ENCODE measurements at places on chromosomes 12 and 14.

DNA sequence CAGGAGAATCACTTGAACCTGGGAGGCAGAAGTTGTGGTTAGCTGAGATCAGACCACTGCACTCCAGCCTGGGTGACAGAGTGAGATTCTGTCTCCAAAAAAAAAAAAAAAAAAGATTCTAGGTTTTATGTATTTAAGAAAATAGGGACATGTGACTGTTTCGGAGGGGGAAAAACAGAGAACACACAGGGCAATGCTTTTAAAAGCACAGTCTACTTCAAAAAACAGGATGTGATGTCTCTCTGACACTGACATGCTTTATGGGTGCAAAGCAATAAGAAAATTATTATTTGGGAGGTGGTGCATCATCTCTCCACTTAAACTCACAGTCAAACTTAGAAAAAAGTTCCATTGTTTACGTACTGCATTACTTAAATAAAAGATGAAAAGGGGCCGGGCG, 28.7 kb downstream of the CLIP1 start:
- no peak for DNase-seq

- no peak for DNase-seq
Observed at GRCh38 chr14:92760524-92760805, 12.0 kb upstream of the LGMN start.

GRCh38 chr12:30925607-30926242, 823 bp upstream of the TSPAN11 start:
- no peak for DNase-seq

GRCh38 chr12:17151917-17152316, 546.0 kb upstream of the LMO3 start:
- no peak for DNase-seq

- no peak for DNase-seq
Observed at GRCh38 chr14:93032421-93032936, 83.2 kb downstream of the ITPK1 start.

DNA sequence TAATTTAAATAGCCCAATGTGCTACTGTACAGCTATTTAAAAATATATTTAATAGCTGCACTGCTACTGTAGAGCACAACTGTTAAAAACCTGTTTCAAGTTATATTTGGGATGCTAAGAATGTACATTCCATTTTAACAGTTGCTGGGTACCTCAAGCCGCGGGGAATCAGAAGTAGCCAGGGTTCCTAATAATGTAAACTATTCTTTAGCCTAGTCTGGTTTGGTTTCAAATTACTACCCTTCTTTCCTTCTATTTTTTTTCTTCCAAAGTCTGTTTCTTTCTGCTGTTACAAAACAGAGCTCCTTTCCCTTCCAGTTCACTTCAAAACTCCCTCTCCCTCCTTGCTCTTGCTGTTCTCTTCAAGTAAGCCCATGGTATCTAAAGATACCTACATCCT, 21.3 kb downstream of the SCAF11 start:
- DNase-seq, result no peak

DNA sequence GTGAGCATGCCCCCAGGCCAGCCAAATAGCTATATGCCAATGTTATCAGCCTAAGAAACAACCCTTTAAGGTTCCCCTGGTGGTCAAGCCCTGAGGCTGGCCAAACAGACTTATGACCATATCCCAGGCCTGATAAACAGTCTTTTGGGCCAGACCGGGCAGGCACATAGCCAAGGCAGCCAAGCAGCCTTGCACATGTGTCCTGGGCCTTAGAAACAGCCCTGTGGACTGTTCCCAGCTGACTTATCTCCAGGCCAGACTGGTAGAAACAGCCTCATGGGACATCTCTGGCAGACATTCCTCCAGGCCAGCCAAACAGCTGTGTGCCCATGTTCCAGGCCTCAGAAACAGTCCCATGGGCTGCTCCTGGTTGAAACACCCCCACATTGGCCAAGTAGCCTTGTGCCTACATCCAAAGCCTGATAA, 295.0 kb upstream of the MGAT4C start:
- no peak for DNase-seq

DNA sequence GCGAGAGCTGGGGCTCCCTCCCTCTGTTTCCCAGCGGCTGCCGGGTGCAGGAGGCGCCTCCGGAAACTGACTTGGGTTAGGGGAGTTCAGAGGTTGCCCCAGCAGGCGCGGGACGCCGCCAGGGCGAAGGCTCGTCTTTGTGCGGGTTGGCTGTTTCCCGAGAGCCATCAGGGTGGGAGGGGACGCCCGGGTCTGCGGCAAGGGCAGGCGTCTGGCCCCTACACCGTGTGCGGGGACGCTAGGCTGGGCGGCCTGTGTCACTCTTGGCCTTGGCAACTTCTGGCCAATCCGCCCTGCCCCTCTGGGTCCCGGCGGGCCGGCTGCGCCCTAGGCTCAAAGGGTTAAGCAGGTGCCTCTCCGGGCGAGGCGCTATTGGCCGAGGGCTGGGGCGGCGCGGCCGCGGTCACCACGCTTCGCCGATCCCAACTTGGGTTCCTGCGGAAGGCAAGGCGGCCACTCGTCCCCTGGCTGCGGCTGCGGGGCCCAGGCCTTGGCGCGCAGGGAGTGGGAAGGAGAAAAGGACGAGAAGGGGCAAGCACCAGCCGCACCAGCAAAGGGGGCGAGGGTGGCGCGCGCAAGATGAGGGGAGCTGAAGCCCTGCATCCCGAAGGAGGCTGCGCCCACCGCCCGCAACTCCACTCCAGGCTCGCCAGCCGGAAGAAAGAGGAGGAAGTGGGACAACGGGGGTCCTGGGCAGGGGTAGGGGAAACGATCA, 5.6 kb upstream of the NPAS3 start:
- DNase-seq, result no peak

- DNase-seq, result no peak
Observed at GRCh38 chr12:132309596-132310086, 19.7 kb downstream of the GALNT9 start.

DNA sequence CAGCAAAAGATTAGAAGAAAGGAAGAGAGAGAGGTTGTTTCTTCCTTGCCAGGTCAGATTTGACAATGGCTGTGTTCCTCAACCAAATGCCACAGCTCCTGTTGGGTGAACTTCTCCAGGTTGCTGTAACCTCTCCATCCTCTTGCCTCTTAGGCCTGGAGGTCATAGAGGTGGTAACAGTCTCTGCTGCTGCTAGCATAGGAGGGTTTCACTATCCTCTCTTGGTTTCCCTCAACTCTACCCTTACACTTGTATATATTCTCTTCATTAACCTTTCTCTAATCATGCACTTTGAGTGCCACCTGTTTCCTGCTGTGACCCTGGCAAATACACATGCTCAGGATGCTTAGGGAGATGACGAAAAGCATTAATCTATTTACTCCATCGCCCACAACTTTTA, 67.7 kb upstream of the HIF1A start:
- no peak for DNase-seq

GRCh38 chr14:105647784-105648608, 121.6 kb downstream of the TMEM121 start:
- no peak for DNase-seq

DNA sequence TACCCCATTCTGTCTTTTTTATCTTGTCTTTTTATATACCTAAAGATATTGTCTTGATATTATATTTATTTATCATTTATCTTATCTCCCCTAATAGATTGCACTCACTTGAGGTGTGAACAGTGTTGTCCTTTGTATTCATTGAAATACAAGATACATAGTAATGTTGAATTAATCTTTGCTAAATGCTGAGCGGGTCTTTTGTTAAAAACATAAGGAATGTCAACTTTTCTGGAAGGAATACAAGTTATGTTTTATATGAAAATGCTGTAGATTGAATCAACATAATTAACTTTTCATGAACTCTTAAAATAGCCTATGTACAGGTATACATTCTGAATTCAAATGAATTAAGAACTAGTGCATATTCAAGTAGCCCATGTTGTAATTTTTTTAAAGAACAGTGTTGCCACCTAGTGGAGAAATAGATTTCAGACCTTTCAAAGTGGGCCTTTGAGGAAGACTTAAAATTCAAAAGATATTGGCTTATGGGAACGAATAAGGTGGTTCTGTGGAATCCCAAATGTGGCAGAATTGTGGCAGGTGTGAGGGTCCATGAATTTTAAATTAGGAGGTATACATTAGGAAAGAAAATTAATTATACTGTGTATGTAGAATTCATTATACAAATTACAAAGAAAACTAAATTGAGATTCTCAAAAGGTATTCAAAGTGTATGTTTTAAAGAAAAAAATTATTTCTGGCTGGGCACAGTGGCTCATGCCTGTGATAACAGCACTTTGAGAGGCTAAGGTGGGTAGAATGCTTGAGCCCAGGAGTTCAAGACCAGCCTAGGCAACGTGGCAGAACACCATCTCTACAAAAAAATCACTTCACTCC, 19.1 kb downstream of the BBOF1 start:
- DNase-seq, result no peak

GRCh38 chr12:111386885-111387284, 18.0 kb upstream of the PHETA1 start:
- no peak for DNase-seq

GRCh38 chr14:49999146-49999761, 106.4 kb downstream of the ARF6 start:
- peak; percentile 37 for DNase-seq
